CD4-positive, alpha-beta memory T cell (primary cell): ENCODE measurements at places on chromosomes 12 and 14. TPM values are rescaled to one million over a fixed set of nuclear protein-coding genes. Genes with fewer than 3 reads are reported as not detected.

GRCh38 chr14:102341566-102341965, 21.1 kb downstream of the CINP start:
- no peak for DNase-seq

DNA sequence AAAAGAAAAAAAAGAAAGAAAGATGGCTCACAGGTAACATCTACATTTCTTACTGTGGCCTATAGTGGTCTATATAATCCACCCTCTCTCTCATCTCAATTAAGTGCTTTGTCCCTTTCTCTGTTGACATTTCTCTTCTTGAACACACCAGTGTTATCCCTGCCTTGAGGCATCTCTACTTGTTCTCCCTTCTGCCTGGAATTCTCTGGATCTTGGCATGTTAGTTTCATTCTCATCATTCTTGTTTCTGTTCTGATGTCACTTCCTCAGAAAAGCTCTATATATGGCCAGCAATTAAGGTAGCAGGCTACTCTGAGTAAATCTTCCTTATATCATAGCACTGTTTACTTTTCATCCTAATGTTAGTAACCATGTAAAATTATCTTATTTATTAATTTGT, 155.7 kb upstream of the PDZRN4 start:
- no peak for DNase-seq

DNA sequence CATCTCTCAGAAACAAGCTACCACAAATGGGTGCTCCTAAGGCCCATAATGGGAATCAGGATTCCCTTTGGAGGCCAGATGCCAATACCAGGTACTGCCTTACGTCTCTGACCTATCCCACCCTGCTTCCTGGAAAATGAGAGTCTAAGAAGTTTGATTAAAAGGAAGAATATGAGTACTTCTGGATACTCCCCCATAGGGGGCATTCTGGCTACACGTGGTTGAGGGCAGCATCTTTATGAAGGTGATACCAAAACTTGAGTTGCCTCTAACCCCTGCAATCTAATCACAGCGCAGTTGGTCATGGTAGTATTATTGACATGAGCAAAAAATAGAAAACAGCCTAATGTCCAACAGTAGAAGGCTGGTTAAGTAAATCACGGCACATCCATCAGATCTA, 184.2 kb upstream of the LHX5 start:
- no peak for DNase-seq

The GLIPR1L1 gene
- not detected for total RNA-seq

- peak; percentile 47 for DNase-seq
Measured at GRCh38 chr12:55736780-55737580, 5.9 kb upstream of the GDF11 start.

- DNase-seq = no peak
Measured at GRCh38 chr12:13350946-13351345, 154.4 kb downstream of the EMP1 start.
